Fibroblast of gingiva (primary cell): ENCODE measurements at places on chromosomes 2 and 18.

DNA sequence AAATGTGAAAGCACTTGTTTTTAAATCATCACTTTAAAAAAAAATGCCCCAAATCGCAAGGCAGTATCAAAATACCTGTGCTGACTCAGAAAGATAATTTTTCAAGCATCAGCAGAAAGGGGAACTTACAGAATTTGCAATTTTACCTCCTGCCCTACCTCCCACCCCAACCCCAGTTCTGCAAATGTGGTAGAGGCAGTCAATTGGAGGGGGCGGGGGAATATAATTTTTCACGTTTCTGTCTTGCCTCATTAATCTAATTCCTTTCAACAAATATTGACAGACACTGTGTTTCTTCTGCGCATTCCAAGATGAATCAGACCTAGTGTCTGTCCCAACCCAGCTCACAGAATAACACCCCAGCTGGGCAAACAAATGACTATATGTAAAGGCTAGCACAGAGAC lies 76.8 kb downstream of the ALPK2 start:
- no peak for DNase-seq

- no peak for DNase-seq
Observed at GRCh38 chr2:33477473-33478468, 1.3 kb downstream of the RASGRP3 start.

- DNase-seq = no peak
Observed at GRCh38 chr2:159617100-159617499, 752 bp upstream of the BAZ2B start.

DNA sequence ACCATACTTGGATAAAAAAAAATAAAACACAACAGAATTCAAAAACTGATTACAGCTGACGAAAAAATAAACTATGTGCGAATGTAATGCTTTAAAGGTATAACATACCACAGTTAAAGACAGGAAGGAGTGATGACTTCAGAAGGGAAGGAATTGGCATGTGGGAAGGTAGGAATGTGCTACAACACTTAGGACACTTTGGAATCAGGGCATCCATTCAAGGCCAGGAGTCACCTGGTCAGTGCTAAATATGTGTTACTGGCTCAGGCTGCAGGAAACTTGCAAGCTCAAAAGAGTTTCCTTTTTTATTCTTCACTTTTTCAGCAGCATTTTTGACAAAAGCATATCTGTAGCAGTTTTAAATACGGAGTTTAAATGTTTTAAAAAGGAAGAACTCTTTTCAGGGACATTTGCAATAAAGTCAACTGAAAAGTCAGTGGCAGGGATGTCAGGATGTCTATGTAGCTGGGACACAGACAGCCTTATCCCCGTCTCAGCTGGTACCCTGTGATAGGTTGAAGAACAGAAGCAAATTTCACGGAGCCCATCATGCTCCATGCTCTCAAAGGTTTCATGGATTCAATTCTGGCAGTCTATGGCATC lies 138.0 kb upstream of the KLHL14 start:
- DNase-seq = no peak

GRCh38 chr2:66412874-66413273 lies 22.1 kb upstream of the MEIS1 start:
- DNase-seq = no peak

DNA sequence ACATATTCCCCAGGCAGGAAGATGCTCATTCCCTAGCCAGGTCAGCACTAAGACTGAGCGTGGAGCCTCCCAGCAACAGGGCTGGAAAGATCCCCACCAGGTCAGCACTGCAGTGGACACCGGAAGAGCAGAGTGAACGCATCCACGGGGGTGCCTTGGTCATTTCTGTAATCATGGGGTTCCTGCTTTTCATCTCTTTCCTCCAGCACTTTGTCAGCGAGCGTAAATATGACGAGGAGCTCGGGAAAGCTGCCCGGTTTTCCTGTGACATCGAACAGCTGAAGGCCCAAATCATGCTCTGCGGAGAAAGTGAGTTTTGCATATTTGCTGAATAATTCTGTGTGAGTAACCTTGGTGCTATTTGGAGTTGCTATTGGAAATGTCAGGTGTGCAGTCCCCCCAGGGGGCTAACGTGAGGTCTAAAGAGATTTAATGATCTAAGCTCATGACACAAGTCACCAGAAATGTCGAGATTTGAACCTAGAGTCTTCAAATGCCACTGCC lies 40.1 kb downstream of the KCTD18 start:
- no peak for DNase-seq

GRCh38 chr2:62672601-62673000 lies 32.9 kb upstream of the EHBP1 start:
- peak; percentile 40 for DNase-seq

DNA sequence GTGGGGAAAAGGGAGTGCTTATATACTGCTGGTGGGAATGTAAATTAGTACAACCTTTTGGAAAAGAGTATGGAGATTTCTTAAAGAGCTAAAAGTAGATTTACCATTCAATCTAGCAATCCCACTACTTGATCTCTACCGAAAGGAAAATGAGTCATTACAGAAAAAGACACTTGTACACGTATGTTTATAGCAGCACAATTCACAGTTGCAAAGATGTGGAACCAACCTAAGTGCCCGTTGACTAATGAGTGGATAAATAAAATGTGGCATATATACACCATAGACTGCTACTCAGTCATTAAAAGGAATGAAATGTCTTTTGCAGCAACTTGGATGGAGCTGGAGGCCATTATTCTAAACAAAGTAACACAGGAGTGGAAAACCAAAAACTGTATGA lies 29.5 kb downstream of the FLACC1 start:
- no peak for DNase-seq

GRCh38 chr2:227402959-227403358 lies 15.2 kb upstream of the SCYGR1 start:
- no peak for DNase-seq

DNA sequence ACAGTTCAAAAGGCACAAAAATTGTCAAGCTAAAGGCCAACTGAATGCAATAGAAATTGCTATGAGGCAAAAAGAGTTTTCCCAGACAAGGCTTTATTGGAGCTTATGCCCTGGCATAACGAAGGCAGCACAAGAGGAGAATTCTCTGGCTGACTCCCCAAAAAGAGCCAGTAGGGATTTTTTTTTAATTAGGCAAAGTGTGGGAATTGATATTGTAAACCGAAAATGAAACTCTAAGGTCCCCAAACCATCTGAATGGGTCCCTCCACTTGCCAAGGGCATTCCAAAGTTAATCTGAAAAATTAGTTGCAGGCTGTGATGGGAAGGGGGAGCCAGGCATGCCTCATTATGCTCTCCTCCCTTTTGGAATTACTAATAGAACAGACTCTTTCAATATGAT lies 118.9 kb downstream of the SPOPL start:
- no peak for DNase-seq

DNA sequence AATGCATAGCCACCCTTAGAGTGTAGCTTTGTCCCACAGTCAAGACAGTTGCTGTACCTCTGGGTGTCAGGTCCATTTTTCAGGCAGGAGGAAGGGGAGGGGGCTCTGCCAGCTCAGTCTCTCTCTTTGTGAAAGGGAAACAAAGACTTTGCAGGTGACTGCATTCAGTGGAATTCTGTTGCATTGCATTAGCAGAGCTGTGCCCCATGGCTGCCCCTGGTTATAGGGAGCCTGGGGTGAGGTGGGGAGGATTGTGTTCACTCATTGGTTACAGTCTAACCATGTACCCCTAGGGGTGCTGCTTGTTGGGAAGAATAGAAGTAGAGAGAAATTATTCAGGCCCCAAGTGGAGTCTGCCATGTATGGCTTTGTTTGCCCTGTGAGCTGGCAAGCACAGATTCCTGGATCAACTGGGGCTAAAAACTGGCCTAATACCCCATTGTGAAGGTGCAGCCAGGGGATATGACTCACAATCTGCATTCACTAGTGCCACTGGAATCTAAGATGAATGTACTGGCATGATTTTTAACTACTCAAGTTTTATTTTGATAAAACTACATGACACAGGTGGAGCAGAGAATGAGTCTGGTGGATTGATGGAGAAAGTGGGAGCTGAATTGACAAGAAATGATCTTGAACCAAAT lies 118.4 kb downstream of the SH3BP4 start:
- DNase-seq = no peak

- no peak for DNase-seq
Observed at GRCh38 chr2:23148342-23148741, 236.6 kb upstream of the KLHL29 start.

DNA sequence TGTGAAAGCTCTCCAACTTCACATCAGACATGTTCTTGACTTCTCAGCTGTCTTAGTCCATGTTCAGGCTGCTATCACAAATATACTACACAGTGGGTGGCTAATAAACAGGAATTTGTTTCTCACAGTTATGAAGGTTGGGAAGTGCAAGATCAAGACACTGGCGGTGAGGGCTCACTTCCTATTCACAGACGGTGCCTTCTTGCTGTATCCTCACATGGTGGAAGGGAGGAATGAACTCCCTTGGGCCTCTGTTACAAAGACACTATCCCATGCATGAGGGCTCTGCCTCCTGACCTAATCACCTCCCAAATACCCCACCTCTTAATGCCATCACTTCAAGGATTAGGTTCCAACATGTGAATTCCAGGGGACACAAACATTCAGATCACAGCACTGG lies 9.7 kb downstream of the UXS1 start:
- no peak for DNase-seq

- no peak for DNase-seq
Observed at GRCh38 chr2:41698678-41699422, 349.0 kb upstream of the PKDCC start.

GRCh38 chr2:129479892-129480291 lies 499.6 kb upstream of the RAB6C start:
- no peak for DNase-seq

GRCh38 chr2:168811696-168812095 lies 9.3 kb downstream of the NOSTRIN start:
- DNase-seq = no peak

DNA sequence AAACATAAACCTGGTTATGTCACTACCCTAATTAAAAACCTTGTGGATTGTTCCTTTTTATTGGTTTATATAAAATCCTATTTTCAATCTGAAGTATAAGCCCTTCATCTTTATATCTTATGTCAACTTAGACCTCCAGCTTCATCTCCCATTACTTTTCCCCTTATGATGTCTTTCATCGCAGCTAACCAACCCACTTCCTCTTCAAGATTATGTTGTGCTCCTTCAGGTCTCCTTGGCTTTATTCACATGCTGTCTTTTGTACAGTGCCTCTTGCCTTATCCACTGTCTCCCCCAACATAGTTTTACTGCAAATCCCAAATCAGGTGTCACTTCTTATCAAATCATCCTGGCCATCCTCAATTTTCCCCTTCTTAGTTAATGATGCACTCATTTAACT lies 25.9 kb downstream of the MBD5 start:
- DNase-seq = no peak

GRCh38 chr2:208619993-208620392 lies 213.4 kb downstream of the PTH2R start:
- no peak for DNase-seq

- no peak for DNase-seq
Observed at GRCh38 chr2:16244966-16245320, 304.6 kb downstream of the MYCN start.
